GM23338 (cell line): ENCODE measurements at places on chromosomes 2 and 18.

DNA sequence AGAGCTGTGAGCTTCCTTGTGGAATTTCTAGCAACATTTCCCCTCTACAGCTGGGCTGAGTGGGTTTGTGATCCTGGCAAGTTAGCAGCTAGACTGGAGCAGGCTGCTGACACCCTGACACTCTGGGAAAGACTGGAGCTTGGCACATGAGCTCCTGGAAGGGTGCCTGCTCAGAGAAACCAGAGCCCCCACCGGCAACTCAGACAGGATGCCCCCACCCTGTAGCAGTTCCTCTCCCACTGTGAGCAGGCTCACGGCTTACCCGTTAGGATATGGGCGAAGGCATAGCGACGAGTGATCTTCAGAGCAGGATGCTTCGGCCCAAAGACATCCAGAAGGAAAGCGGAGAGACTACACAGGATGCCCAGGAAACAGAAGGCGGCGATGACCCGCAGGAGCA lies 11.2 kb downstream of the TMEM127 start:
- no peak for DNase-seq

- no peak for DNase-seq
Observed at GRCh38 chr2:72762276-72762675, 63.6 kb downstream of the EXOC6B start.

GRCh38 chr18:371609-371982 lies 103.7 kb upstream of the THOC1 start:
- no peak for DNase-seq

- DNase-seq, result peak; percentile 87
Observed at GRCh38 chr2:58428096-58429013, 187.2 kb upstream of the FANCL start.

DNA sequence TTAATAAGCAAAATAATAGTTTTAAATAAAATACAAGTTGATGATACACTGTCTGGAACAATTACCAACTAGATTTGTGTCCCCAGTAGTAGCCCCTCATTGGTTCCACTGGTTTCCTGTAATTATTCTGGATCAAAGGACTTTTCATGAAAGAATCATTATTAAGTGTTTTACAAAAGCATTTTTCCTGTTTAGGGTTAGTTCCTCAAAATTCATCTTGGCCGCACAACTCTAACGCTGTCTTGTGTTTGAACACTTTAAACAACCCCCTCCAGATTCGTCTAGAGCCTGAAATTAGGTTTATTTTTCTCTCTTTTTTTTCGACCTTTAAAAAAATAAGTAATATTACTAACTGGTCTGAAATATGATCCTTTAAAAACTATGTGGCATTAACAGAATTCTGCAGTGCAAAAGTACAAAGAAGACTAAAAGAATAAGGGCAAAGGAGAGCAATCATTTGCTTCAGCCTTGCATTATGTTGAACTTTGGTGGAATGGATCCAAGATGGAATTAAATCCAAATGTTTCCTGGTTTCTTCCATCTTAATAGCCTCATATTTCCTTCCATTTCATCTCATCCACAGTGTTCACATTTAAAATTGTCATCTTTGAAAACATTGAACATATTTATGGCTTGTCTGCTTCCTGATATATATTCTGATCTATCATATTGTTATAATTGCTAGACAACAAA lies 678.4 kb downstream of the IRS1 start:
- DNase-seq, result no peak

DNA sequence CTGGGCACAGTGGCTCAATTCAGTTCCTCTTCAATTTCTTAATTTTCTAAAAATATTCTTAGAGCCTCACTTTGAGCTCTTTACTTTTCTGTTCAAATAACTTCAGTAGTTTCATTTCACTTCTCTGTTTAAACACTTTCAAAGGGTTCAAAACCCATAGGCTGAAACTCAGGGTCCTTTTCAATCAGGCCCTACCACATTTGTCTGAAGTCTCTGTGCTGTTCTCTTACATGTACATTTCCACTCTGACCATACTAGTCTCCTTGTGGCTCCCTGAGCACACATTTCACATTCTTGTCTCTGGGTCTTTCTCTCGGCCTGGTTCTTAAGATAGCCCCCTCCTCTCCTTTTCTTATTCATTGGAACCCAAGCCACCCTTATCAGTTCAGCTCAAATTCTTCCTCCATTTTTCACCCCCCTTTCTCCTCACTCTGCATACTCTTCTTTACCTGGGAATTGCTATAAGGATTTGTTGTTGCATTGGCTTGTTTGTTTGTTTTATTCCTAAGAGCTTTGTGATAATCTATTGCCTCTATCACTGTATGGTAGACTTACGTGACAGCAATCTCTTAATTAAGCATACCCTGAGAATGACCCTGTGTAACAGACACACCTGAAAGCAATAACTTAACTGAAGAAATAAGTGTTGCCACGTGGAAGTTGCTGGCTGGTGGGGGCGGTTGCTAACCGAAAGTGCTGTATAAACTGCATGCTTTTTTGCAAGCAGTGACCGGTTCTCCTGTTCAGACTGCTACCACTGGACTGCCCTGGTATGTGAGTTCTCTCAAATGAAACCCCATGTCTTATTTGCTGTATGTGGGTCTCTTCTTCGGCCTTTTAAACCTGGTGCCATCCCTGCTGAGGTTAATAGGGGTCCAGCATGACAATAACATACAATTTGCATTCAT lies 27.7 kb upstream of the ACADL start:
- peak; percentile 21 for DNase-seq

- DNase-seq, result no peak
Observed at GRCh38 chr2:74406035-74406434, 15.4 kb downstream of the C2orf81 start.

- DNase-seq, result no peak
Observed at GRCh38 chr2:12709207-12709522, 7.6 kb upstream of the TRIB2 start.
